Fibroblast of skin of left biceps (primary cell): ENCODE measurements at places on chromosomes 7 and 10.

GRCh38 chr10:72733989-72734388 is 42.0 kb downstream of the MCU start:
- DNase-seq, result no peak

DNA sequence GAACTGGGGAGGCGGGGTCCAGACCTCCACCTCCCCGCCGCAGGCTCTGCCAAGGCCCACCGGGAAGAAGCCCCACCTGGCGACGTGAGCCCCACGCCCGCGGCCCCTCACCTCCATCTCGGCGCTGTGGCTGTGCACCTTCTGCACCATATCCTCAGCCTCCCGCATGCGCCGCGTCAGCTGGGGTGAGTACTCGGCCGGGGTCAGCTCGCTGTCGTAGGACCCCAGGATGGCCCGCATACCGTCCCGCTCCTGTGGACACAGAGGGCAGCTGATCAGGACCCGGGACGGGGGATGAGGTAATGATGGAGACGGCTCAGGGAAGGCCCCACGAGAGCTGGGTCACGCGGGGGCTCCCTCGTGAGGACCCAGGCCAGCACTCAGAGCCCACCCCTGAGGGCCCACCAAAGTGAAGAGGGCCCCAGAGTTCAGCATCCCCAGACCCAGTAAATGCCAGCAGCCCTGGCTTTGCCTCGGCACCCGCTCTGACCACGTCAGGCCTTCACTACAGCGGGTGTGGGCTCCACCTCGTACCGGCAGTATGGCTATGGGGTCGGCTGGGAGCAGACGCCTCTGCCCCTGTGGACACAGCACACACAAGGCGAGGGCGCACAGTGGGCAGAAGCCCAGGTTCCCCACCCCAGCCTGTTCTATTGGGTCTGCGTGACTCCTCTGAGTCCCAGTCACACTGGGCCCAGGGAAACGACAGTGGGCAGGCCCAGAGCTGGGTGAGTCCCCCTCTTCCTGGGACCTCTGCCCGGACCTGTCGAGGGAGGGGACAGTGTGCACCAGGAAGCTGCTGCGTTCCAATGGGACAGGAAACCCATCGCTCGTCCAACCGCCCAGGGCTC is 218.1 kb downstream of the MAD1L1 start:
- no peak for DNase-seq

- no peak for DNase-seq
Measured at GRCh38 chr7:1725766-1726630, 55.9 kb downstream of the ELFN1 start.

DNA sequence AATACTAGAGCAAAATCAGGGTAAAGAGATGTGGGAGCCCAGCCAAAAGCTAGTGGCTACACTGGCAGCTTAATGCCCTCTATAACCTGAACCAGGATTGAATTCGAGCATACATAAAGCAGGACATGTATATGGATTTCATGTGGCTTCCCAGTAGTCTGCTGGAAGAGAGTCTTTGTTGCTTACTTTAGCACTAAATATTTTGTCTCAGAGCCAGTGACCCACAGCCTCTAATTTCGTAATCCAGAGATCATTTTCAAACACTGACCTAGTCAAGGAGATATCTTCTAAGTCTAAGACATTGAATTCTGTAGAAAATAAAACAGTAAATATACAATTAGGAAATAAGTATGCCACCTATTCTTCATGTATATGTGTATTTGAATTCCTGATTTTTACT is 64.2 kb upstream of the GNAI1 start:
- DNase-seq, result no peak

GRCh38 chr7:1638215-1638661 is 31.8 kb upstream of the ELFN1 start:
- no peak for DNase-seq

DNA sequence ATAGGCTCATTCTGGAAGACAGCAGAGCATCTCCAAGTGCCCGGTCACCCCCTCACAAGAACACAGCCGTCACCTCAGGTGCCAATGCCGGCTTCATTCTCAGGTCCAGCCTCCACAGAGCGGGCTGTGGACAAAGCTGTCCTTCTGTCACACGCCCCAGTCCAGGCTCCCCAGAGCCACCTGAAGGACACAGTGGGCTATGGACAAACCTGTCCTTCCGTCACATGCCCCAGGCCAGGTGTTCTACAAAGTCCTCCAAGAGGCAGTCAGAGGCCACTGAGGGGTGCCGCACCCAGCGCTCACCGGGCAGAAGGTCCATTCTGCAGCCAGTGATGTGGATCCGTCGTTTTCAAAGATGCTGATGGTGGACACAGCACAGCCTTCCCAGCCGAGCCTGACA is 173.2 kb upstream of the PPP2R2D start:
- no peak for DNase-seq

DNA sequence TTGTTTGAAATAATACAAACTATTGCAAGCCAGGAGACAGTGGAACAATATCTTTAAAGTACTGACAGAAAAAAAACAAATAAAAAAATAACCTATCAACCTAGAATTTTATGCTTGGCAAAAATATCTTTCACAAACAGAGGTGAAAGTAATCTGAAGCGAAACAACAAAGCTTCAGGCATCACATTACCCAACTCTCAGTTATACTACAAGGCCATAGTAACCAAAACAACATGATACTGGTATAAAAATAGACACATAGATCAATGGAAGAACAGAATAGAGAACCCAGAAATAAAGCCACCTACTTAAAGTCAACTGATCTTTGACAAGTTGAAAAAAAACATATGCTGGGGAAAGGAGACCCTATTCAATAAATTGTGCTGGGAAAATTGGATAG is 26.5 kb upstream of the HECW1 start:
- DNase-seq, result no peak

DNA sequence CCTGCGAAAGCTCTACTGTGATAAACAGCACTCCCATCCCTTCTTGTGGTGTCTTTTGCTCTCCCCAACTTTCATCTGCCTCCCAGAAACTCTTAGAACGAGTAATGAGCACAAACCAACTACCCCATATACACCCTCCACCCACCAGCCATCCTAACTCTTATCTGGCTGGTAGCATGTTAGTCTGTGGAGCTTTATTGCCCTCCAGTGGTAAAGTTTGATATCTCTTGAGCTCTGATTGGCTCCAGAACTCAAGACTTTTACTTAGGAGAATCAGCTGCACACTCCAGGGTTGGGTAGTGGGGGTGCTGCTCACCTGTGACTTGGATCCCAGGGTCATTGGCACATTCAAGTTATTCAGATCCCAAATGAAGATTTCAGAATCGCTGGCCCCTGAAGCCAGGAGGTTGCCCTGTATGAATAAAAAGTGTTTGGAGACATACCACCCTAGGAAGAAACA is 10.9 kb downstream of the SEC31B start:
- DNase-seq, result no peak
